Stimulated activated CD8-positive, alpha-beta memory T cell treated with anti-CD3 and anti-CD28 coated beads, Interleukin-7, amount 100 ng/mL, for 48 hours (primary cell): ENCODE measurements at places on chromosomes 12 and 14.

DNA sequence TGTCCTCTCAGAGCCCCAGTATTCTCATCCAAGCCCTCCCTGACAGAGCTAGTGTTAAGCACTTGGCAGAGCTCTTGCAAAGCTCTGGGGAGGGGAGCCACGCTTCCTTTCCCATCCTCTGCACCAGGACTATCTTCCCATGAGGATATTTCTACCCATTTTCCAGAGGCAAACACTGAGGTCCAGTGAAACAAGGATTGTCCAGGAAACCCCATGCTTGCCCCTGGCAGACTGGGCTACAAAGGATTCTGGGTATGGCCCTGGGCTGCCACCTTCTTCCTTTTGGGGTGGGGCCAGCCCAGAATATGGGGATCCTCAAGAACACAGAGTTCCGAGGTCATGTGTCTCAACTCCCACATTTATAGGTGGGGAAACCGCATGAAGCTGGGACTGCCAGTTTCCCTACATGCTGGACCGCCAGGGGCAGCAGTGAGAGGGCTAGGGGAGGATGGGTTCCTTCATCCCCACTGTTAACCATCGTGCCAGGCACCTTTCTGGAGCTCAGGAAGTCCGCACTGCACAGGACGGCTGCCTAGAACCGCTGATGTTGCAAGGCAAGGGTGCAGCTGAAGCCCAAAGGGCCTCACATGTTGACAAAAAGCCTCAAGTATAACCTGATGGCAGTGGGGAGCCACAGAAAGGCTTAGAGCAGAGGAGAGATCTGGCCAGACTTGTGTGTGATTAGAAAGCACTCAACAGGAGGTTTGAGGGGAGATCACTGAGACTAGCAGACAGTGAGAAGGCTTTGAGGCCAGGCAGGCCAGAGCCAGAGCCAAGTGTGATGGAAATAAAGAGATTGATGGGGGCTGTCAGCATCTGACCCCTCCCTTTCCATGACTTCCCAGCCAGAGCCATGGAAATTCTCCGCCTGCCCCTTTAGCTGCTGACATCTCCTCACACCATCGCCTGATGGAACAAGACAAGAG, 5.5 kb upstream of the CCDC85C start:
- no peak for DNase-seq

- DNase-seq = no peak
These were observed 232.9 kb downstream of the SPTSSA start for GRCh38 chr14:34229140-34229539.

DNA sequence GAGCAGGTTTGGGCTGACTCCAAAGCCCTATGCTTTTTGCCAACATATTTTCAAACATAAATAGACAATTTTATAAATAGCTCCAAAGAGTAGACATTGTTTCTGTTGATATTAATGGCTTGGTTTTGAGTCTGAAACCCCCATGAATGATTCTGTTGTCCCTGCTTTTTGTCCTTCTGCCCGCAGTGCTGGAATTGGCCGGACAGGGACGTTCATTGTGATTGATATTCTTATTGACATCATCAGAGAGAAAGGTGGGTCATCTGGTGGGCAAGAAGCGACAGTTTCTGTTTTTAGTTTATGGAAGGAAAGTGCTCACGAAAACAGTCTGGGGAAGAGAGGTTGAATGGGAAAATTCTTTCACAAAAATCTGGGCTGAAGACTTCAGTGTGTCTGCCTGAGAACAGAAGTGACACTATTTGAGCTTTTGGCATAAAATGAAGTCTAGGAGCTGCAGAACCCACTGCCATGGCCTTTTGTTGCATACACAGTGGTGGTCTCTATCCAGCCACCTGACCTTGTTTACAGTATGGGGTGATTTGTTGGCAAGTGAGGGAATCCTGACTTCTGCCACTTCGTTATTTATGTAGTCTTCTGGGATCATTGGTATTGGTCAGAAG, 69.6 kb downstream of the PTPN11 start:
- DNase-seq = no peak

- no peak for DNase-seq
These were observed 59.3 kb downstream of the C14orf132 start for GRCh38 chr14:96098309-96098998.

DNA sequence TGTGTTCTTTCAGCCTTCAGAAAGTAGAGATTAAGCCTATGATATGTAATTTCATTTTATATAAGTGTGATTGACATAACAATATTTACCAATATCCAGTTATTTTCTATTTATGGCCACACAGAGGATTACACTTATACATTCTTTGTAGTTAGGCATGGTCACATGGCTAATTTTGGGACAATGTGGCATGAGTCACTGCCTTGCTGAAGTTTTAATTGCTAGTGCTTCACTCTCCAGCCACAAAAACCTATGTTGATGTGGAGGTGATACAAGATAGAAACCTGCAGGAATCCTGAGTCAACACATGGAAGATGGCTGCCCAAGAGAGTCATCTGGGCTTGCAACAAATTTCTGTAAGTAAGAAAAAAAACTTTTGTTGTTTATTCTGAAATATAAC, 17.0 kb downstream of the CLEC14A start:
- DNase-seq = no peak

DNA sequence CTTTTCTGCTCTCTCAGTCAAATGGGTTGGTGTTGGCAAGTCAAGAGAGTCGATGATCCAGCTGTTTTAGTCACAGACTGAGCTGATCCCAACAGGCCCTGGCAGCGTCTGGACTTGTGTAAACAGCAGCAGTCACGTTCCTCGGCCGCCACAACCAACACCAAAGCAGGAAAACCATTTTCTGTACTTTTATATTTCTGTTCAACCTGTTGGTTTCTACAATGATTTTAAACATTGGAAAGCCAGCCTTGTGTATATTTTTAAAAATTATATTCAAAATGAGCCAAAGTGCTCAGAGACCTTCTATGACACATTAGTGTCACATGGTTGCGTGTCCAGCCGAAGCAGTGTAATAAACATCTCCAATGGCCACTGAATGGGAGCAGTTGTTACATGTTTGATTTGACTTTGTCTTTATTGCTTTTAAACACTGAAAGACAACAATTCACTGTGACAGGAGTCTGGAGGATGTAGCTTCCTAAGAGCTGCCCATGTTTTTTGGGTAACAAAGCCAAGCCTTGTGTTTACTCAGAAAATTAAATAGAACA, 5.9 kb upstream of the SIVA1 start:
- no peak for DNase-seq

DNA sequence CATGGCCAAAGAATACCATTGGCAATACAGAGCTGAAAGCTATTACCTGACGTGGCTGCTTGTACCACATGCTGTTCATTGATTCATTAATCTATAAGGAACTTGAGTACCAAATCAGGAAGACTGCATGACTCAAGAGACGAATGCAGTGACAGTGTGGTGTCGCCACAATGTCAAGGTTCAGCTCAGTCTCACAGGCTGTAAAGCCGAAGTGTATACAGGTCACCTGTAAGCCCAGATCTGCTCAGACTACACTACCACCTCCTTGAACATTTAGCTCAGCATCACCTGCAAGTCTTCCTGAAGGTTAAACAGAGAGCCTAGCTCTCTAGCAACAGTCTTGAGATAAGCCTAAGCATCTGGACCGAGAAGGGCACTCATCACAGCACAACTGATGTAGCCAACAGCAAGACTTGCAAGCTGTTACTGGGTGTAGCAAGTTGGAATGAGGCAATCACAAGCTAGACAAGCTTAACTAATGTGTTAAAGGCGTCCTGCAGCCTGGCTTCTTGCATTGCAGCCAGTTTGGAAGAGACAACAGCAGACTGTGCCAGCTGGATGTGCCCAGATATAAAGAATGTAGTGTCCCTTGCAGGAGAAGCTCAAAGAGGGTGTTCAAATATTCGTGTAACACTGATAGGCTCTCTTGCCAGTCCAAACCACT, 21.0 kb downstream of the TMTC1 start:
- DNase-seq = no peak

DNA sequence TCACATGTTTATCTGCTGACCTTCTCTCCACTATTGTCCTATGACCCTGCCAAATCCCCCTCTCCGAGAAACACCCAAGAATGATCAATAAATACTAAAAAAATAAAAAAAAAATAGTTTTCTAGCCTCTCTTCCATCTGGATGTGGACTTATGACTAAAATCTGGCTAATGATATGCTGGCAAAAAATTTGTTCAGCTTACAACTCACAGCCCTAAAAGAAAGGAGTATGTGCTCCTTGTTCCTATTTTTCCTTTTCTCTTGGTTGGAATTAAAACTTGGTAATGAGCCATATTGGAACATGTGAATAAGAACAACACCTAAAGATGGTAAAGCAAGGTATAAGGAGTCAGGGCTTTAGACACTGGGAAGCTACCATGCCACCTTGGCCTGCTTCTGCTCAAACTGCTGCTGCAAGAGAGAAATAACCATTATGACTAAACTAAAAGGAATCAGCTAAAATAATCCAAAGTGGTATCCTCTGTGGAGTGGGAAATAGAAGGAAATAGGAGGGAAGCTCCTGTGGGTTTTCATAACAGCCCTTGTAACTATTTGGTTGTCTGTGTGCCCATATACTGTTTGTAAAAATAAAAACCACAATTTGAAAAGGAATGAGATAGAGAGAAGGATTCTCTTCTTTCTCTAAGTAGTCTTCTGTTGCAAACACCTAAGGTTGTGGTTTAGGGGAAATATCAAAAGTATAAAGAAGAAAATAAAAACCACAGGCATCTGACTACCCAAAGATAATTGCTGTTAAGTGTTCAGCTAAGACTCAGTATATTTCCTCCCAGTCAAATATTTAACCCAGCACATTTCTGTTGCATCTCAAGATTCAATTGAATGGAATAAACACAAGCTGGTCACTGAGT, 53.8 kb downstream of the SDR9C7 start:
- no peak for DNase-seq

GRCh38 chr12:32680787-32681186, 1.7 kb downstream of the DNM1L start:
- DNase-seq = no peak

GRCh38 chr14:40623643-40624042, 983.0 kb upstream of the LRFN5 start:
- no peak for DNase-seq

GRCh38 chr12:75917715-75918114, 113.9 kb downstream of the PHLDA1 start:
- DNase-seq = no peak

- DNase-seq = no peak
These were observed 84.1 kb downstream of the BCL11B start for GRCh38 chr14:99187858-99188257.

- no peak for DNase-seq
These were observed 8.0 kb downstream of the CCDC198 start for GRCh38 chr14:57485635-57486034.

DNA sequence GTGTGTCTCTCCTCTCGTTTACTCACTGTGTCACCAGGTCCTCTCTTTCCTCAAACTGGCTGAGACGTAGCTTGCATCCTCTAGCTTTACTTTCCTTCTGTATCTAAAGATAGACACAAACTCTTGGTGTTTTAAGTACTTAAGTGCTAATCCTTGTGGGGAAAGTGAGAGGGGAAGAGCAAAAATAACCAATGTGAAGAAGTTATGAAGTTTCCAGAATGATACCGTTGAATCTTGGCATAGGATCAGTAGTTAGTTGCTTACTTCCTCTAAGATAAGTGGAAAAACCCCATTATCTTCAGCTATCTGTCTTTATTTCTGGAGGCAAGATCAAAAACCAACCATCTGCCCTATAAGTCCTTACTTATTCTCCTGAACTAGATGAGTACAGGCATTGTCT, 10.6 kb downstream of the FAR2 start:
- DNase-seq = no peak

DNA sequence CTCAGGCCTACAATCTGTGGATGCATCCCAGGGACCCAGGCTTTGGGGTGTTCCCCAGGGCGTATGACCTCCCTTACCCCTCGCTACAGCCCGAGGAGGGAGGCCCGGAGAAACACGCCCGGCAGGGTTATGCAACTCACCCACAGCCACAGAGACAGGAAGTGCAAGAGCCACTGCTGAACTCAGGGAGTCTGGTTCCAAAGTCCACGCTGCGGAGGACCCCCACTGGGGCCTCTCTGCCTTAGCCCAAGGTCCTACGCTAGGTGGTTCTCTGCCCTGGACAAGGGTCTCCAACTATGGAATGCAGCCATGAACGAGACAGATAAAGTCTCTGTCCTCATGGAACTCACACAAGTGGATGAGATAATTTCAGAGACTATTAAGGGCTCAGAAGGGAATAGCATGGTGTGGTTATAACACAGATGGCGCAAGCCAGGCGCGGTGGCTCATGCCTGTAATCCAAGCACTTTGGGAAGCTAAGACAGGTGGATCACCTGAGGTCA, 11.3 kb downstream of the SCARB1 start:
- DNase-seq = no peak

DNA sequence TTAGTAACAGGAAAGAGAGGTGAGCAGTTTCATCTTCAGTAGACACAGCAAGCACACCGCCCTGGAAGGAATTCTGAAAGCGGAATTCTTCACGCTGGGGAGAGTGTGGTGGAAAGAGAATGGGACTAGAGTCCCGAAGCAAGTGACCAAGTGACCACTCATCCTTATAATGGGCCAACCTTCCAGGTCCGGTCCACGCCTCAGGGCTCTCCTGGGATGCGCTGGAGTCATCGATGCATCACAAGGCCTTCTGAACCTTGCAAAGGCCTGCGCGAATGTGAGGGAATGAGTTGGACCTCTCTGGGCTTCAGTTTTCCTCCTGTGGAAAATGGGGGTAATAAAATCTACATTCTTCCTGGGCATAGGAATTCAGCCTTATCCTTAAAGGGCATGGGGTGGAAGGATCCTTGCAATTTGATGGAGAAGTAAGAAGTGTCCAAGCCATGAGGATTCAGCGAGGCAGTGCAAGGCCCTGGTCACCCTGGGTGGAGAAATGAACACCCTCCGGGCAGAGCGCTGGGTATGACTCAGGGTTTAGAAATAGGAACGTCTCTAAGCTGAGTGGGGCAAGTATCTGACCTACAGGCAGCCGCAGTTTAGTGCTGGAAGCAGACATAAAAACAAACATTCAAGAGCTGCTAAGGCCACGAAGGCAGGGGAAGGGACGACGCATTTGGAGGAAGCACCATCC, 97.7 kb downstream of the SETD3 start:
- DNase-seq = no peak

- DNase-seq = no peak
These were observed 14.5 kb upstream of the KLRD1 start for GRCh38 chr12:10293151-10293550.

GRCh38 chr14:23361320-23361719, 3.7 kb downstream of the EFS start:
- no peak for DNase-seq

GRCh38 chr12:93214523-93215289, 163.0 kb upstream of the NUDT4 start:
- DNase-seq = no peak
